Heart left ventricle (tissue), 16 donors: ENCODE measurements at places on chromosomes 3 and 15. TPM values are rescaled to one million over a fixed set of nuclear protein-coding genes. Genes with fewer than 3 reads are reported as not detected.

Gene TPRG1
- total RNA-seq: 2.6 TPM

Gene SLC28A1
- 1.1 TPM for total RNA-seq

Gene CELF6
- 1.3 TPM for total RNA-seq

Gene MAGEL2
- 0.13 TPM for total RNA-seq

Gene SATB1
- total RNA-seq: 38.2 TPM

Gene HTR3E
- total RNA-seq: not detected

Gene ABI3BP
- total RNA-seq: 96.6 TPM

Gene HRH1
- 0.75 TPM for total RNA-seq

Gene CCR5
- 0.82 TPM for total RNA-seq

Gene IL5RA
- 0.13 TPM for total RNA-seq

Gene NPAP1
- not detected for total RNA-seq

- no peak for DNase-seq
Measured at GRCh38 chr3:4981294-4981664, 2.0 kb downstream of the BHLHE40 start.

- DNase-seq: no peak
Measured at GRCh38 chr15:88908123-88908522, 5.1 kb downstream of the MFGE8 start.

- DNase-seq: no peak
Measured at GRCh38 chr3:114022145-114022802, 34.1 kb downstream of the CCDC191 start.

DNA sequence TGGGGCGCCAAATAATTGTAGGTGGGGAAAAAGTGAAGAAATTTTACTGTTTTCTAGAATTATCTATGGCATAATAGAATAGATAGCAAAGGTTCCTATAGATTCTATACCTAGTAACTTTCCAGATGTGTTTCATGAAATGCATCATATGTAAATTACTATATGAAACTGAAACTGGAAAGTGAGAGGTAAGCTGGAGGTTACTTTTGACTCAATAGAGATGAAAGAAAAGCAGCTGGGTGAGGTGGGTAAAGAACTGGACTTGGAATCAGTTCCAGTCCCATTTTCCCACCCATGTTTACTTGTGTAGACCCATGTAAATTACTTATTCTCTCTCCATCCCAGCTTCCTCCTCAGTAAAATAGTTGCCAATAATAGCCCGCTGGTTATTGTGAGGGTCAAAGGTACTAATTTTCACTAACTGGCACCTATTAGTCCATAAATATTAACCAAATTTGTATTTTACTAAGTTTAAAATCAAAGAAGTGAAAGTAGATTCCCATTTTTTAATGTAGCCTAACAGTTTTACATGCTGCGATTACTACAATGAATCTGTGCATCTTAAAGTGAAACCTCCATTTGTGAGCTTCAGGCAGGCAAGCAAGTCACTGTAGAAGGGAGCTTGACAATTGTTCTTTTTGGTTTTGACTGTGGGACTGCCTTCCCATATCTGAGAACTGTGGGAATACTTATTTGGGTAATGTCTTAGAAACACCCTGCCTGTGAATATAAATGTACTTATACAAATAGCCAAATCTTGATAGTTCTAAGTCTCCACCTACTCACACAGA, 312.1 kb downstream of the SLC9A9 start:
- DNase-seq: no peak

- no peak for DNase-seq
Measured at GRCh38 chr15:65907661-65908060, 38.4 kb downstream of the RAB11A start.

DNA sequence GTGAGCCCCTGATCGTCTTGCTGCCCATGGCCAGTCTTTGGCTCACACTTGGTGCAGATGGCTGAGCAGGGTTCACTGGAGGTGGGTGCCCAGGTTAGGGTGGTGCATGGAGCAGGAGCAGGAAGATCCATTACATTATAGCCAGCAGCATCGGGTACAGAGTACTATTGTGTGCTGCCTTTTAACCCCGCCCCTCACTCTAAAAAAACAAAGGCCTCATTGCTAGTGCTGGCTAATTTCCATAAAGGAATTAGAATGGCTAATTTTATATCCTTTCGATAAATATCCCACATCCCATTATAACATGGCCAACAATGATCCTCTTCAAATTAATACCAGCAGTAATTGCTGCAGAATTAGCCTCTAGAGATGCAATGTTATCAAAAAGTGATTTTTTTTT, 45.8 kb upstream of the PPP4R2 start:
- no peak for DNase-seq

DNA sequence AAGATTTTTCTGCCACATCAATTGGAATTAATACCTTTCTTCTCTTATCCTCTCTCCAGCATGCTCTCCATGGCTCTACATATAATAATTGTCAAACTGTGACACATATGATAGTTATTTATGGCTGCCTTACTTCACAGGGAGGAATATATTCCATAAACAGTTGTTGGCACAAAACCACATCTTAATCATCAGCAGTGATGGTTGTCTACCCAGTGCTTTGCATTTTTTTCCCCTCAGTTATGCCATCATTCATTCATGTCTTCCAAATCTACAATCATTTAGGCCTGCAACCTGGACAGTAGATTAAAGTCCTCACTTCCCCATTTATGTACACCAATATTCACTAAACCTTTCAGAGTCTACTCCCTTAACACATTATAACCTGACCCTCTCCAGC, 107.7 kb downstream of the THRB start:
- no peak for DNase-seq

GRCh38 chr15:89647191-89647851, 7.9 kb downstream of the KIF7 start:
- peak; percentile 75 for DNase-seq

DNA sequence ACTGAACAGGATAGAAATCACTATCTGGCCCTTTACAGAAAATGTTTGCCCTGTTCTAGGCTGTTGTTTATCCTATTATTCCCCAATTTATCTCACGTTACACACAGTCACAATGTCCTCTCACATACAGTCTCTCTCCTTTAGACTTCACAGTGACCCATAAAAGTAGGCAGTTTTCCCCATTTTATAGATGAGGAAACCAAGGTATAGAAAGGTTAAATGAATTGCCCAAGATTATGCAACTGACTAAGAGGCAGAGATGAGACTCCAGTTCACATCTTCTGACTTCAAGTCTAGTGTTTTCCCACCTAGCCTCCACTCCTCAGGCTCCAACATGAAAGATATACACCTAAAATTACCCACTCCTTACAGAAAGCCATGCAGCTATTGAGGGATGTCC, 99.3 kb upstream of the PLCL2 start:
- DNase-seq: no peak

- no peak for DNase-seq
Measured at GRCh38 chr3:94607778-94608177, 544.9 kb downstream of the NSUN3 start.

DNA sequence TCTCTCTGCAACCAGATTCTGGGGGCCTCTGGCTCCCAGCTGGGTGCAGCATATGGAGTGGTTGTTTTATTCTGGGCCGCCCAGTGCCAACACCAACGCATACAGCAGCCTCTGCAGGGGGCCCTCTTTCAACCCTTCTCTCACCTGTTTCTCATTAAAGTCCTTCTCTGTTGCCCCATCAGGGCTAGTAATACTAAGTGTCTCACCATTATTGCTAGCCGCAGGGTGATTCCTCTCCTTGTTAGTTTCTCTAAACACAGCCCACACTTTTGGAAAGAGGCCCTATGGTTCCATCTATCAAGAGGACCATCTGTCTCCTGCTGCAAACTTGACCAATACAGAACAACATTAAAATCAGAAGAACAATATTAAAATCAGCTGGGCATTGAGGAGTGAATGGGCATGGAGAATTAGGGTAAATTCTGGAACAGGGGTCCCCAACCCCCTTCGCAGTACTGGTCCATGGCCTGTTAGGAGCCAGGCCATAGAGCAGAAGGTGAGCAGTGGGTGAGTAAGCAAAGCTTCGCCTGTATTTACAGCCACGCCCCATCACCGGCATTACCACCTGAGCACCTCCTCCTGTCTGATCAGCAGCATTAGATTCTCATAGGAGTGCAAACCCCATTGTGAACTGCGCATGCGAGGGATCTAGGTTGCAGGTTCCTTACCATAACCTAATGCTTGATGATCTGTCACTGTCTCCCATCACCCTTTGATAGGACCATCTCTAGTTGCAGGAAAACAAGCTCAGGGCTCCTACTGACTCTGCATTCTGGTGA, 36.5 kb downstream of the ALS2CL start:
- no peak for DNase-seq

DNA sequence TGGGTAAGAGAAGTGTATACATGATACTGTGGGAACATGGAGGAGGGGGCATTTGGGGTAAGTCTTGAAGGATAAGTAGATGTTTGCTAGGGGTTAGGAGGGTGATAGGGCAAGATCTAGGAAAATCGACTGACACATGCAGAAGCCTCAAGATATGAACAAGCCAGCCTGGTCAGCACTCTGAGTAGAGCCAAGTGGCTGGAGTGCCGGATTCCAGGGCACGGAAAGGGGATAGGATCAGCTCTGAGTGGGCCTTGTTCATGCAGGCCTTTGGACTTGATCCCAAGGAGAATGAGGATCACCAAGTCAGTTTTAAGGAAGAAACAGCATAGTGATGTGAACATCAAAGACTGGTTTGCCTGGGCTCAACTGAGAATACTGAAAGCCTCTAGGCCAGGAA, 24.3 kb upstream of the MANF start:
- DNase-seq: no peak

GRCh38 chr3:127762077-127762786, 60.1 kb downstream of the MGLL start:
- no peak for DNase-seq

GRCh38 chr15:26848498-26848897, 18.4 kb upstream of the GABRA5 start:
- DNase-seq: no peak

GRCh38 chr15:84914909-84915605, 30.6 kb downstream of the SLC28A1 start:
- peak; percentile 95 for DNase-seq

DNA sequence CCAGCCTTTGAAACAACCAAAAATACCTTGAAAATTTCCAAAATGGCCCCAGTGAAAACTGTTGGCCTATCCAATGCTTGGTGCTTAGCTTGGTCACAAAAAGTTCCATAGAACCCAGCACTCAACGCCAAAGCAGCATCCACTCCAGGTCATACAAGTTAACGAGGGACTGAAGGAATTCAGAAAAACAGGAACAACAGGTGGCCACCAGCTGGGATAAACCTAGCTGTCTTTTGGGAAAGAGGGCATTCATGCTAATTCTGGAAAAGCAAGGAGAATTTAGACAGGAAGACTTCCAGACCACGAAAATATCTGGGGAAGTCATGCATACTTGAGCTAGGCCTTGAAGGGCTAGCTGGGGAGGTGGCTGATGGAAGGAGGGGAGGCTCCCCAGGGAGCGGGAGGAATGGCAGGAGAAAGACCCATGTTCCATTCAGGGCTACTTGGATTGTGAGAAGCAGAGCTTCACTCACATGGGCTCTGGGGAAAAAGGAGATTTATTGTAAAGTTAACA, 28.6 kb downstream of the COLQ start:
- no peak for DNase-seq

GRCh38 chr15:77120576-77120975, 49.7 kb upstream of the TSPAN3 start:
- DNase-seq: no peak

DNA sequence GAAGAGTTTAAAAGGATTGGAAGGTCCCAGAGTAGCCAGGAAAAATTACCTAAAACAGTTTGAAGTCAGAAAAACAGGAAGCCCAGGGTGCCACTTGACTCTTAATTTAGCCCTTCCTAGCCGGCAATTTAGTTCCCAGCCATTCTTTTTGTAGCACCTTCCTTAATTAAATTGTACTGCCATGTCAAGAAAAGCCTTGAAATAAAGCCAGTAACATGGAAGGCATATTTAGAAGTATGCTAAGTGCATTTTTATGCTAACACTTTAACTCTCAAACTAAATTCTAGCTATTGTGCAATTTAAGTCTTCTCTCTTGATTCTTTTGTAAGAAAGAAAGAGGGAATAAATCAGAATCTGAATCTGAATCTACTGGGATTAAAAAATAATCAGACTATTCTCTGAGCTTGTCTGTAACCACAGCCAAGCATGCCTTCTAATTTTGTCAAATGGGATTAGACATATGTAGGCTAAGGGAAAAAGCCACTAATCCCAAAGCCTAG, 43.2 kb downstream of the MAP3K13 start:
- DNase-seq: no peak

DNA sequence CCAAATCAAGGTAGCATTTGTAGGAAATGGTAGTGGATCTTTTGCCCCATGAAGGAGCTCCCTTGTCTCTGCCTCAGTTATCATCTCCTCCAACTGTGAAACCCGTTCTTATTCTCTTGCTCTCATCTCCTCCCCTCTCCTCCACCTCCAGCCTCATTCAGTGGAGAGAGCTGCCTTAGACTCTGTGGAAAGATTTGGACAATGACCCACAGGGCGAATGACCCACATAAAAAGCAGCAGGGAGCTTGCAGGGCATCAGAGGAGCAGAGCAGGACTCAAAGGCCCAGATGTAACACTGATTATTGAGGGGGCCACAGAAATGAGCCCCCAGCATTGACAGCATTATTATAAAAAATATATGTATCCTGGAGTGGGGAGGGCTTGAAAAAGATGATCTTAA, 641.1 kb upstream of the CFAP20DC start:
- no peak for DNase-seq

DNA sequence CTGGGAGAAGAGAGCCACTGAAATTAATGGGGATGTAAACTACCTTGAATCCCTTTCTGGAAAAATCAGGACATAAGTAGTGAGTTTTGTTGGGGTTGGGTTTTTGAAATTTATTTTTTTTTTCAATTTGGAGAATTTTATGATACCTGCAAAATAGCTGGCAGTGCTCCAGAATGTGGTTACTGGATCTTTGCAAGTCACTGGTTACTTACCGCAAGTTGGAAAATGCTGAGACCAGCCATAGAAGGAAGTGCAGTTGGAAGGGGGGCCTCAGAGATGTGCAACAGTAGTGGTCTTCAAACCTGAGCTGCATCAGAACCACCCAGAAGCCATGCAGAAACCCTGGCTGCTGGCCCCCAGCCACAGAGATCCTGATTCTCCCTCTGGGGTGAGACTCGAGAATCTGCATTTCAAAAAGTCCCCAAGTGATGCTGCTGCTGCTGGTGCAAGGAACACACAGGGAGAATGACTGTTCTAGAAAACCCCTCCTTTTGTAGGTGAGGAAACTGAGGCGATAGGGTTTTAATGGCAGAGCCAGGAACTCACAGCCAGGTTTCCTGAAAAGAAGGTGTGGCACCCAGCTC, 39.7 kb downstream of the SEMA5B start:
- no peak for DNase-seq

GRCh38 chr15:89119489-89120478, 31.5 kb downstream of the ABHD2 start:
- peak; percentile 40 for DNase-seq

DNA sequence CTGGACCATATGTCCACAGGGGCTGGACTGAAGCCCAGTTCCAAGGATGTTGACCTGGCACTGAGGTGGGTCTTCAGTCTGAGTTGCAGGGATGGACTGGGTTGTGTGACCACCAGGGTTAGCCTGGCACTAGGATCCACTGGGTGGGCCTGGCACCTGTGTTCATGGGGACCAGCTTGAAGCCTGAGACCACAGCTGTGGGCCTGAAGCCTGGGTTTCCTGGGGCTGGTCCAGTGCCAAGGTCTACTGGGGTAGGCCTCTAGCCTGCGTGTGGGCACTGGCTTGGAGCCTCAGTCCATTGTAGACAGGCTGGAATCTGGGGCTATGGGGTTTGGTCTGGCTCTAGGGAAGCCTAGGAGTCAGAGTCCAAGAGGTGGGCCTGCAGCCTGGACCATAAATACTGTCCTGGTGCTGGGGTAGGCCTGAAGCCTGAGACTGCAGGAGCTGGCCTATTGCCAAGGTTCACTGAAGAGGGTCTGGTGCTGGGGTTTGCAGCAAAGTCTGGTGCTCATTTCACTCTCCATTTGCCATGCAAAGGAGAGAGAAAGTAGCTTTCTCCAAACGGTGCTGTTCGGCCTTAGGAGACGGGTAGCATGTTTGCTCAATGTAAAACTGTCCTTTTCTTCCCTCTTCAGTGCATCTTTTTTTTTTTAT, 51.2 kb upstream of the TBC1D5 start:
- no peak for DNase-seq
